ENCODE measurements at places on chromosomes 2 and 18.

DNA sequence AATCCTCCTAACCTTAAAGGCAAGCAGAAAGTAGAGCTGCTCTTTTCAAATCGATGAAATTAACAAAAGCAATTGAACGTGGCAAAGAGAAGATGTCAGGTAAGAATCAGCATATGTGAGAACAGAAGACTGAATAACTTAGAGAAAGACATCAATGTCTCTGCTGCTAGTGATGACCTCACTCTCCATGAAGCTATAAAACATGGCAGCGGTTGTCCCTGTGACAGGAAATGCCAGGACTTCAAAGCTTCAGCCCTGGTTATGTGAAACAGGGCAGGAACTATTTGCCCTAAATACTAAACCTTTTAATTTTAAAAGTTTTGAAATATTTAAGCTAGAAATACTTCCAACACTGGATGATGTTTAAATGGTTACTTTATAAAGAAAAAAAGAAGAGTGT, 383.7 kb downstream of the XIRP2 start:
- DNase-seq = no peak

DNA sequence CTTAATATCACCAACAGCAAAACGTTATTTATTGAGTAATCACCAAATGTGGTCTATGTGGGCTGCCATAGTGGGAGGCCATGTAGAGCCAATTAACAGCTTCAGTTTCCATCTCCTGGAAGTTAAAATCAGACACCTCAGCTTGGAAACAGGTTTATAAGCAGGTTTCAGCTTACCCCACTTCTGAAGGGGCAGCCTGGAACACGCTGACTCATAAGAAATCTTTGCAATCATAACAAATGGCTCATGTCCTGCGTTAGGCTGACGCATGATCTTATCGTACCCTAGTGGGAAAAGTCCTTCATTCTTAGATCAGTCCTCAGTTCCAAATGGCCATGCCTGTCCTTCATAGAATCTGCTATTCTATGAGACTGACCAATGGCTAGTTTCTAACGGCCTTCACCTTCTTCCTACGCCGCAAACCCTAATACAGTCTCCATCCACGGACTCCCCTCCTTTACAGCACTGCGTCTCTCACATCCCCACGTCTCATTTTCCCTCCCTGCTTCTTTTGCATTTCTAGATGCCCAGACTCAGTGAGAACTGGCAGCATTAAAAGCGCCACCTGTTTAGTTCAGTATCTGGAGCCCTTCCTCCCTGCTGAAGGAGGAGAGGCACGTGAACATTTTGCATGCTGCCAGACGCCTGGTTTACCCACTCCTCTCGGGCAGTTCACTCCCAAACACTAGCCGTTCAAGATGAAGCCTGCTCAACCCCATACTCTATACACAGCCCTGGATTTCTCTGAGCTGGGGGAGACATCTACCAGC, 24.2 kb upstream of the BZW1 start:
- no peak for DNase-seq

GRCh38 chr18:3002732-3003131, 10.2 kb downstream of the LPIN2 start:
- no peak for DNase-seq

DNA sequence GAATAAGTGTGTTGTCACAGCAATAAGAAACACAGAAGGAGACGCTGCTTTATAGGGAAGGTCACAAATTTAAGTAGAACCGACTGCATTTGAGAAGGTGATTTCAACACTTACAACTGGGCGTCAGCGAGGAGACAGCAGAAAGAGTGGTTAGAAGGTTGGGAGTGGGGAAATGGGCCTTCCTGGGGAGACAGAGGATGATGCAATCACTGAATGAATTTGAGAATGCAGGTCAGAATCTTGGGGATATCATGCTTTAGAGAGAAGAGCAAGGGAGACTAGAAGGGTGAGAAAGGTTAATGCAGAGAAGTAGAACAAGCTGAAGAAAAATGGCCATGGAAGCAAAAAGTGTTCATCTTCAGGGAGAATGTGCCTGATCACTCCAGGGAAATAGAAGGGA, 616.1 kb upstream of the FAM98A start:
- DNase-seq = no peak

- DNase-seq = no peak
Observed at GRCh38 chr2:108958002-108958401, 31.0 kb downstream of the EDAR start.

GRCh38 chr2:218964041-218964771, 4.7 kb downstream of the CDK5R2 start:
- DNase-seq = no peak

GRCh38 chr2:86042256-86043168, 63.2 kb downstream of the POLR1A start:
- no peak for DNase-seq

DNA sequence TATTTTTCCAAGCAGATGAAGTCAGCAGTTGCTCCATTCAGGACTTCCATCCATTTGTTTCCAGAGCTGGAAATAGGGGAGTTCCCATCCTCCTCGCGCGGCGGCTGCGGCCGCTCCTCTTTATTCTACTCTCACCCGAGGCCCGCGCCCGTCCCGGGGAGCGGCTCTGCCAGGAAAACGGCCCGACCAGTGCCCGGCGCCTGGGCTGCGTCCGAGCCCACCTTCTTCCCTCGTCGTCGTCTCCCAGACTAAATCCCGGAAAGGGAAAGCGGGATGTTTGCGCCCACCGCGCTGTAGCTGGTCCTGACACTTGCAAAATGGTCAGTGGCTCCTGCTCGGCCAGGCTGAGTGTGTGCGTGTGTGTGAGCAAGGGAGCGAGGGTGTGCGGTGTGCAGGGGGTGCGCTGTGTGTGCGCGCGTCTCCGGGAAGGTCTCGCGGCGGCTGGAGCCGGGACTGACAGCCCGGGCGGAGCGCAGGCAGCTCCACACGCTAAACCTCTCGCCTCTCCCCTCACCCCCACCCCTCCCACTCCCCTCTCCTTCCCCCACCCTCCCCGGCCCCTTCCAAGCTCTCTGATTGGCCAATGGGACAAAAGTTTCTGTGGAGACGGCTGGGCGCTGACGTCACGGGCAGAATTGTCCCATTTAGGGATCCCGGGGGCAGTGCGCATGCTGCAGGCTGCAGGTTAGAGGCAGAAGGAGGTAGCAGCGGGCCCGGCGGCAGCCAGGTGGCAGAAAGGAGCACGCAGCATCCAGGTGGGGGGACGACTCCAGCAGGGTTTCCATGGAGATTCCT, at the start of gene NOL4:
Gene NOL4 (minus strand): TSS at position 491 of the 795 bp plus-strand sequence. CDS start 1,660 bp downstream, outside the sequence.
- DNase-seq = peak; percentile 61

DNA sequence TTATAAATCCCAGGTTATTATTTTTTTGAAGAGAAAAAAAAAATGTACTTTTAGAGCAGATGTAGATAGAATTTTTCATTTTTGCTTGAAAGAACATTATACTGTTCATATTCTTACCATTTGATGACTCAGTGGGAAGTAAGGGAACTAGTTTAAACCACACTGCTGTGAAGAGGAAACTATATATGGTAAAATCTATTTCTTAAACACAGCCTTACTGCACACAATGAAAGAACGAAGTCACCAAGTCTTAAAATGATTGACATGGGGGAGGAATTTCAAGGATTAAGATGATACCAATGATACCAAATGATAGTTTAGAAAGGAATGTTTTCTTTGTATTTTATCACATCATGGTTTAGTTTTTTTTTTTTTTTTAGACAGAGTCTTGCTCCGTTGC, 5.0 kb downstream of the ACTR2 start:
- no peak for DNase-seq

- no peak for DNase-seq
Observed at GRCh38 chr2:108226564-108226963, 13.2 kb upstream of the SULT1C3 start.

DNA sequence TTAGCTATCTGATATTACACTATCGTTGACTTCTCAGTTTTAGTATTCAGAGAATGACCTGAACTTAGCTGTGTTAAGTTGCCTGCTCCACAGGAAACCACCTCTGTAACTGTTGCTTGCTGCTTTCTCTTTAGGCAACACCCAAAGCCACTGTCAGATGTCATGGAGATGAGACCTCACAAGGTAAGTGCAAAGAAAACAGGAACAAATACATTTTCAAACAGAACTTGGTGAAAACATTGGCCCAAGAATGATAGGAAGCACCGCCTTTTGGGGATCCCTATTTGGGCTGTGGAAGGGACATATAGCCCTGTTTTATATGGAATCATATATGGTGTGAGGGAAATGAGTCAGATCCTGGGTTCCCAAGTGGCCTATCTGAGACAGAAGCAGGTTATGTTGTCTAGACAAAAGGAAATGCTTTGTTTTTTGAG, 143.4 kb downstream of the UBE2E3 start:
- DNase-seq = no peak

DNA sequence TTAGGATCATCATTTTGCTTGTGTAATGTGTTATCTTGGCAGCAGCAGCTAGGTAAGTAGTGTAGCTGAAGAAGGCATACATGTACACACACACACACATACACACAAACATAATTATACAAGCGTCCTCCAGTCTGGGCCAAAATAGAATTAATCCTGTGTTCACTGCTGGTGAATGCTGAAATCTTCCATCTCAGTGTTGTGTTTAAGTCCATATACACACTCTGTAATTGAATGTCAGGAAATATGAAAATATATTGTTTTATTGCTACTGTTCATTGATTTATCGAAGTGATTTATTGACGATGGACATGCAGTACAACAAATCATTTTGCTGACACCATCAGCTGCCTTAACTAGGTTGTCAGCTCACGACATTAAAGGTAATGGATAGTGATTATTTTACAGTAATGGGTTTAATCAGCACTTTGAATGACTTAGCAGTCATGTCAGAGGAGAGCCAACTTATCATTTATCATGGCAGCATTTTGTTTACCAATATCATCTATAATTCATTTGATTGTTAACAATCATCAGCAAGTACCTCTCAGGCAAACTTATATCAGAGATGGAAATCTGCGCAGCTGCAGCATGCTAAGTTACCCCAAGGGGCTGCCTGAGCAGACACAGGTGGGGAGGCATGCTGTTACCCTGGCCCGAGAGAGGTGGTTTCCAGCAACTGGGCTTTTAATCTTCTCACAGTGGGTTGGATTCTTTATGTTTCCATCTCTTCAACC, 83.7 kb upstream of the FSHR start:
- DNase-seq = no peak

DNA sequence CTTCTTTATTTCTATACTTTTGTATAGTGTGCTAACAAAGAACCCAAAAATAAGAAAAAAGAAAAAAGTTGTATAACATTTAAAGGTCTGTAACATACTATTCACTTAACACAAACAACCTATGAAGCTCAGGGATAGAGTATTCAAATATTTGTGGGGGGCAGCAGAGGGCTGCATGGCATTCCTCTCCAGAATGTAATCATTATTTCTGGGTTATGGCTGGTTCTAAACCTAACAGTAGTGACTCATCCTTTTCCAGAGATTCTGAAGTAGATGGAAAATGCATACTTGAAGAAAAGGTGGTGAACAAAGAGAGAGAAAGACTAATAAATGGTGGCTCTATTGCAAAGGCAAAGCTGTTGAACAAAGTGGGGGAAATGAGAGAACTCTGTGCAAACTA, 249.4 kb downstream of the NRXN1 start:
- DNase-seq = no peak

- no peak for DNase-seq
Observed at GRCh38 chr2:190929919-190930318, 49.3 kb downstream of the GLS start.

DNA sequence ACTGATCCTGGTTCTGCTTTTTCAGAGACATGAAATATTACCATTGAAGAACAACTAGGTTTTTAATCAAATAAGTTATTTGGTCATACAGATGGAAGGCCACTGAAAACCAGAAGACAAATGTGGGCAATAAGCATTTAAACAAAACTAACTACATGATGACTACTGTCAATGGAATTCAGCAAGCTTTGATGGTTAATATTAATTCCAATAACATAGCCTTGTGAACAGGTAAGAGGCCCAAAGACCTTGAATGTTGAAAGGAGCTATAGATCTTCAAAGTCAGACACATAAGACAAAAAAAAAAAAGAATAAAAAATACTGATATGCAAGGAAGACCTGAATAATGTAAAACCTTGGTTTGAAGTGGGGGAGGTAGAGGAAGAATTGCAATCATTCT, 1955.6 kb upstream of the CELF4 start:
- no peak for DNase-seq

DNA sequence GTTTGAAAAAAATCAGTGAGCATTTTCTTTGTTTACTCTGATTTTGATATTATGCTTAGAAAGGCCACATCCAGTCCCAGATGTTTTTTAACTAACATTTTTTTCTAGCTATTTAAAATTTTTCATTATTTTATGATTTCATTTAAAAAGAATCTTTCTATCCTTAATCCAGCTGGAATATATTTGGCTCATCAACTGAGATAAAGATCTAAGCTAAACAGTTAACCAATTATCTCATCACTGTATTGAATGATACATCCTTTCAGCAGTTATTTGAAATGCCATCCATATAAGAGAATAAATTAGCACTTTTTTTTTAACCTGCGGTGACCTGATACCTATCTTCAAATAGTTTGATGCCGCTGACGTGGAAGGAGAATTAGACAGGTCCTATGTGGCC, 245.5 kb upstream of the COPS8 start:
- DNase-seq = no peak

GRCh38 chr2:18559531-18560030, 872 bp downstream of the RDH14 start:
- no peak for DNase-seq

GRCh38 chr2:105858868-105859693, 114.4 kb downstream of the NCK2 start:
- no peak for DNase-seq

DNA sequence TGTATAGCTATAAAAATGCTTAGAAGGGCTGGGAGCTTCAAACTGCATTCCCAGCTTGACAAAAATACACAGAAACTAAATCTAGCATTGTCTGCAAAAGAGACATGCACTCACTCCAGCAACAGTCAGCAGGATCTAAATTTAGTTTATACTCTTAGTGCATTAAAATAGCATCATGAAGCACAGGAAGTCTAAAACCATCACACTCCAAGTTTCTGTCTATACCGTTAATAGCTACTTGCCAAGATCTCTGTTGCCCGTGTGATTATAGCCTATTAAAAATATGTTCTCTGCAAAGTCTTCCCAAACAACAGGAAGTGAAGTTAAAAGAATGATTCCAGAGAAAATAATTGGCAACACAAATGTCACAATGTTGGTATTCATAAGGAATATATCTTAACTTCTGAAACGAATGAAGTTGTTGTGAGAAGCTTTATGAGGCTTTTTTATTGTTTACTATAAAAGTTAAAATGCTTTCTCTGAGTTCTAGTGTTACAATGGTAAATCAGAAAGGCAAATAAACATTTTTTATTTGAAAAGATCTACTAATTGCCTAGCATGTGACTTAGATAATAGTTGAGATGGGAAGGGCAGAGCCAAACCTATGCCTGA, 184.2 kb downstream of the ZNF385B start:
- DNase-seq = peak; percentile 72
